ENCODE measurements at places on chromosomes 5 and 9.
A peak's percentile ranks its signal among the peaks of the same experiment; 100 is the strongest.

DNA sequence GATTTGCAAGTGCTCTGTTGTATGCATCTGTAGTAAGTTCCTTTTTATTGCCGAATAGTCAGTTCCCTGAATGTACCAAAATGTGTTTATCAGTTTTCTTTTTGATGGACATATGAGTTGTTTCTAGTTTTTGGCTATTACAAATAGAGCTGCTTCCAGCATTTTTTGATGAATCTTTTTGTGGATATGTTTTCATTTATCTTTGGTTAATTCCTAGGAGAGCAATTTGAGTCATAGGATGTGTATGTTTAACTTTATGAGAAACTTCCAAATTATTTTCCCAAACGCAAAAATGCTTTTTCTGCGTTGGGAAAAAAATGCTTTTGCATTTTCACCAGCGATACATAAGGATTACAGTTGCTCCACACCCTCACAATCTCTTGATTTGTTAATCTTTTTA is 287.7 kb downstream of the FER start:
- DNase-seq: no peak

DNA sequence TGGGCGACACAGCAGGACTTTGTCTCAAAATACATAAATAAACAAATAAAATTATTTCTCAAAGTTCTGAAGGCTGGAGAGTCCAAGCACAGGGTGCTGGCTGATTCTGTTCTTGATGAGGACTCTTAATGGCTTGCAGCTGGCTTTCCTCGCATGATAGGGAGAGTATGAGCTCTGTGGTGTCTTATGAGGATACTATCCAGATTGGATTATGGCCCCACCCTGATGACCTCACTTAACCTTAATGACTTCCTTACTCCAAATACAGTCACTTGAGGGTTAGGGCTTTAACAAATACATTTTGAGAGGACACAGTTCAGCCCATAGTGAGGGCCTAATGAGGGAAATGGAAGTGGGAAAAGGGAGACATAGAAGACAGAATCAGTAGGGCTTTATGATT is 87.7 kb downstream of the FOCAD start:
- no peak for DNase-seq

DNA sequence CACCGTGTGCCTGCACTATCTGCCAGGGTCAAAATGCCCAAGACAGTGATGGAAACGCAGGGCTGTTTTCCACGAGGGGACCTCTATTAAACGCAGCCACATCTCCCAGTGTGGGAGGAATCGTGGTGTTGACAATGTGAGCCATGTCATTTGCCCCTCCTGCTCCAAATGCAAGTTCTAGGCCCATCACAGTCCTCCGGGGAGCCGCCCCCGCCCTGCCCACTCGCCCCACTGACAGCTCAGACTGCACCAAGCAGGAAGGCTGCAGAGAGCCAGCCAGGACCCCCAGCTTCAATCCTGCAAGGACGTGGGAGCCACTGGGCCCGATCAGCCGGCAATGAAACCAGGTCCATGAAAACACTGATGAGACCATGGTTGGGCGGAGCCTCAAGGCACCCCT is 85.9 kb downstream of the VAV2 start:
- no peak for DNase-seq

DNA sequence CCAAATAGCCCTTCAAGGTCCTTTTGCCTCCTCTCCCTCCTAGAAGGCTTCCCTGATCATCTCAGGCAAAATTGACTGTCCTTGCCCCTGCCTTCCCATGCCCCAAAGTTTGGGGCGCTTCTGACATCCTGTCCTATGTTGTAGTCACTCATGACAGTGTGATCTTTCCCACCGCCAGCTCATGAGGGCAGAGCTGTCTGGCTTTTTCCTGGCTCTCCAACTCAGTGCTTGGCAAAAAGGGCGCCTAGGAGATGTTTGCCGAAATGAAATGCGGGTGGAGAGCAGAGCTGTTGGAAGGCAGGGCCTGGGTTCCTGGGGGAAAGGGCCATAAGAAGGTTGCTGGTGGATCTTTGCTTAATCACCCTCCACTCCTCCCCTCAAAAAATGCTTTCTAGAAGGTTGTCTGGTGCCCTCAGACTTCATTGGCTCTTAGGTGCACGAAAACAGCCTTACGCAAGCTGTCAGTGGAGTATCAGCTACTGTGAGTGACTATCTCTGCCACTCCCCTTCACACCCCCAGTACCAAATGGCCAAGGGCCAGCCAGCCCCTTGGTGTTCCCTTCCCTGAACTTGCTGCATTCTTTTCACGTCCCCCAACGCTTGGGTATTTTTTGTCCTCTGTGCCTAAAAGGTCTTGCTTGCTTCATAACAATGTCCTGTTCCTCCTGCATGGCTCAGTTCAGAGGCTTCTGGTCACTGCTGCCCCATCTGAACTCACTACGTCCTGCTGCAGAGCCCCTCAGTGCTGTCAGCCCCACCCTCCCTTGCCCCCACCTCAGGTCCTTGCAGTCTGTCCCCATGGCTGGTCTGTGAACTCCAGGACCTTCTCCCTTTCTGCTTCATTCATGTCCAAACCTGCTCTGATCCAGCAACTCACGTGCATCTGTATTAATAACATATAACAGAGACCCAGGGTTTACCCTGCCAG is 2.6 kb upstream of the SLC25A51 start:
- DNase-seq: no peak

GRCh38 chr5:77867194-77867691 is 91.1 kb upstream of the TBCA start:
- DNase-seq: peak; percentile 42

DNA sequence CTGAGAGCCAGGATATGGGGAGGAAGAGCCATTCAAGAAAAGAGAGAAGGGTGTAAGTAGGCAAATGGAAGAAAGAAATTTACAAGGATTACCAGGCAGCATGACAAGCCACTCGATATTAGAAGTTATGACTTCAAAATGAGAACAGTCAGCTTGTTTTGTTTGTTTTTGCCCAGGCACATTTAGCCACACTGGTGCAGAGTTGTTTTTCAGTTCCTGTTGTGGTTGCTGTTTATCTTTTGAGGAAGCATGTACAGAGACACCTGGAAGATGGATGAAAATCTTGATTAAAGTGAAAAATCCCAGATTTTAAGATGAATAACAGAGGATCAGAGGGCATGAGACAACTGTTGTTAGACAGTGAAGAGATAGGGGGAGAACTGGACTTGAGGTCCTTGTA is 199.1 kb downstream of the MTRR start:
- DNase-seq: no peak

GRCh38 chr9:129544761-129545160 is 76.1 kb downstream of the C9orf50 start:
- no peak for DNase-seq

GRCh38 chr5:42026446-42026845 is 101.4 kb downstream of the FBXO4 start:
- DNase-seq: no peak

- DNase-seq: no peak
Observed at GRCh38 chr5:33417632-33418031, 23.1 kb upstream of the TARS1 start.

- no peak for DNase-seq
Observed at GRCh38 chr5:67983251-67984110, 232.1 kb upstream of the PIK3R1 start.

GRCh38 chr5:53008751-53009150 is 19.6 kb downstream of the ITGA2 start:
- DNase-seq: no peak

All from NCI-H1694 treated with DMSO at 0.1 percent for 48 hours (cell line).